Activated naive CD4-positive, alpha-beta T cell treated with anti-CD3 and anti-CD28 coated beads for 36 hours (primary cell): ENCODE measurements at places on chromosomes 4 and X.

DNA sequence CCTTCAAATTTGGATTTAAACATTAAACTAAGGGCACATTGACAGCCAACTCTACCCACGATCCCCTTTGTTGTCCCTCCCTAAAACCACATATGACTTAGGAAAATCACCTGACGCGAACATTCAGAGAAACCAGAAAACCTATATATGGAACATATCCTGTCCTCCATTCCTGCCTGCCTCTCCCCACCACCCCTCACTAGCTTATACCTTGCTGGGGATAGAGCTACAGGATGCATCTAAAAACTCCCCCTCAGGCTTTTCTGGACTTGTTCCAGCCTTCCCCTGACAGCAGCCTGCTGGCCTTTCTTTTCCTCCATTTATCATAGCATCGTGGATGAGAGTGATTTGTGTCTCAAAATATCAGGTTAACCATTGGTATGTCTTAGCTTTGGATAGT, 8.8 kb downstream of the STK26 start:
- H3K27ac ChIP-seq: peak overlapping the region; percentile 46
- no peak for DNase-seq
- peaks cover 66% of the 10 kb centered on the region for H3K4me1 ChIP-seq

GRCh38 chrX:41377624-41378023, 43.7 kb downstream of the DDX3X start:
- H3K4me1 ChIP-seq: peaks cover 14% of the 10 kb centered on the region
- H3K27ac ChIP-seq: peak overlapping the region; percentile 68
- H3K36me3 ChIP-seq: no peaks in the 10 kb centered on the region
- DNase-seq: peak; percentile 72
- no peaks in the 10 kb centered on the region for H3K27me3 ChIP-seq
- no peak overlapping the region for H3K4me3 ChIP-seq

GRCh38 chr4:23613782-23614181, 276.1 kb downstream of the PPARGC1A start:
- H3K27me3 ChIP-seq: no peaks in the 10 kb centered on the region
- H3K27ac ChIP-seq: no peak overlapping the region
- no peak overlapping the region for H3K4me3 ChIP-seq
- no peaks in the 10 kb centered on the region for H3K36me3 ChIP-seq
- no peaks in the 10 kb centered on the region for H3K4me1 ChIP-seq
- no peak for DNase-seq

DNA sequence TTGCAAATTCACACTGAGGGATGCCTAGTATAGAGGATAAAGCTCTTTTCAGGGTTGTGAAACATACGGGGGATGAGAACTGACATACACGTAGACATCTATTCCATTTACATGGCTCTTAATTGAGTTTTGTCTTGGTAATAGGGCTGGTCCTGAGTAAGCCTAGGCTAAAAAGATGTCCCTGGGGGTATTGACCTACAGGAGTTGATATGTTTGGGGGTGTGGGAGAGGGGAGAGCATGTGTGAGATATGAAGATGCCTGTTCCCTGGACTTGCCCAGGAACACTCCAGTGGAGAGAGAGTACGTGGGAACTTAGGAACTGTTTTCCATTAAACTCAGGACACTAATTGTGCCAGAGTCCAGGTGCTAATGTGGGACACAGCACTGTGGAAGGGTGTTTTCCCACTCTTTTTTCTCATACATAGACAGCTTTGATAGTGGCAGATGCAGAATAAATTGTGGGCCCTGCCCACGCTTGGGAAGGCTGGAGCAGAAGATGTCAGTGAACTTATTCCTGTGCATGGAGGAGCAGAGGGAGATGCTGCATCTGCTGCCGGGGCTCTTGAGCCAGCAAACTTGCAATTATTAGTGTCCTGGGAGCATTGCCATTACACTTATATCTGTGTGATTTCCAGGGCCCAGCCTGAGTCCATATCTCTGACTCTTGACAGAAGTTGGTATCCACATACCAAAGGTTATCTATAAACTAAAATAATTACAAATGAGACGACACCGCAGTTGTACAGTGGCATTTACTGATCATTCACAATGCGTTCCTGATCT, 20.7 kb downstream of the SYNPO2 start:
- no peak for DNase-seq
- H3K27ac ChIP-seq: no peak overlapping the region
- H3K4me3 ChIP-seq: no peak overlapping the region
- H3K4me1 ChIP-seq: no peaks in the 10 kb centered on the region

- H3K4me1 ChIP-seq: peaks cover 58% of the 10 kb centered on the region
- H3K36me3 ChIP-seq: peaks cover 8% of the 10 kb centered on the region
- H3K27me3 ChIP-seq: no peaks in the 10 kb centered on the region
- peak; percentile 89 for DNase-seq
- H3K27ac ChIP-seq: peak overlapping the region; percentile 74
These were observed 34.2 kb downstream of the FAM193A start for GRCh38 chr4:2570551-2571222.

- no peak for DNase-seq
- H3K27me3 ChIP-seq: no peaks in the 10 kb centered on the region
- H3K4me1 ChIP-seq: no peaks in the 10 kb centered on the region
- no peaks in the 10 kb centered on the region for H3K36me3 ChIP-seq
- H3K27ac ChIP-seq: no peak overlapping the region
- no peak overlapping the region for H3K4me3 ChIP-seq
These were observed 239.0 kb upstream of the HTR2C start for GRCh38 chrX:114344756-114345349.

DNA sequence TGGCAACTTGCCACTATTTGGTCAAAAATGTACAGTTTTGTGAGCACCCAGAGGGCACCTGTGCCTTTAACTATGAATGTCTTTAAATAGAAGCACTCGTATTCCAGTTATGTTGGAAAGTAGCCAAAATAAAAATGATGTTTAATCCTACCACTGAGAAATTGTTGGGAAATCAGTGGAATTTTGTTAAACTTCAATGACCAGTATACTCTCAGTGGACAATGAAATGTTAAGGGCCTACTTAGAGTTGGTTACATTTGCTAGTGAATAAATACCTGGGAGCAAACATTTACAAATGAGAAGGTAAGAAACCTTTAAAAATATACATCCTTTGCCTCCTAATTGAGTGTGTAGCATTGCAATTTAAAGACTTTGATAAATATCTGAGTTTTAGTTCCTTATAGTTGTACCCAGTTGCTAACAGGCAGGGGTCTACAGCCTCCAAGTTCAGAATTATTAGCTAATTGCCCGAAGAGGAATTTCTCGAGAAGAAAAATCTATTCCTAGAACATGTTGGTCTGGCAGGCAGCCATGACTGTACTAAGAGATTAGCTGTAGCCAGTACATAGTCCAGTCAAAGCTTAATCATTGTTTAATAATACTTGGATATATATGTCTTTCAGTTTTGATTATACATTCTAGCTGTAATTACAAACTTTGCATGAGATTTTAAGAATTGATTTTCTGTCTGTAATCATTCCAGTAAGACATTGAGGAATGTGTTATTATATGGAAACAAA, 93.2 kb downstream of the IL1RAPL2 start:
- H3K4me1 ChIP-seq: no peaks in the 10 kb centered on the region
- no peak for DNase-seq
- H3K36me3 ChIP-seq: no peaks in the 10 kb centered on the region
- no peaks in the 10 kb centered on the region for H3K27me3 ChIP-seq
- no peak overlapping the region for H3K27ac ChIP-seq

DNA sequence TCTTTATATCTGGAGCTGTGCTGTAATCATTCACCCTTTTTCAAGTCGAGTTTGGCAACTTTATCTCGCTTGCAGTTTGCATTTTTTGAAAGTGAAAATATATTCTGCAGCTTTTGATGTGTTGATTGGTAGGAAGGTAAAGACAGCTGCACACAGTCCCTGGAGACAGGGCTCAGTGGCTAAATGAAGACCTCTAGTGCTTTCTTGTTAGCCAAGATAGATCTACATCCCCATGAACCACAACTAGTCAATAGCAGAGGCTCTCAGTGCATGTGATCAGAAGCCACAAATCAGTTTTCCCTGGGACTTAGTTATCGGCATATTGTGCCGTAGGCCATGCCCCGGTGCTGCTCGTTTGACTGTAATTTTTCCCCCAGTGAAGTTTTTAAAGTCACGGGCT, 587.7 kb upstream of the PITX2 start:
- no peaks in the 10 kb centered on the region for H3K27me3 ChIP-seq
- H3K4me1 ChIP-seq: no peaks in the 10 kb centered on the region
- no peaks in the 10 kb centered on the region for H3K36me3 ChIP-seq
- no peak overlapping the region for H3K4me3 ChIP-seq
- no peak overlapping the region for H3K27ac ChIP-seq

DNA sequence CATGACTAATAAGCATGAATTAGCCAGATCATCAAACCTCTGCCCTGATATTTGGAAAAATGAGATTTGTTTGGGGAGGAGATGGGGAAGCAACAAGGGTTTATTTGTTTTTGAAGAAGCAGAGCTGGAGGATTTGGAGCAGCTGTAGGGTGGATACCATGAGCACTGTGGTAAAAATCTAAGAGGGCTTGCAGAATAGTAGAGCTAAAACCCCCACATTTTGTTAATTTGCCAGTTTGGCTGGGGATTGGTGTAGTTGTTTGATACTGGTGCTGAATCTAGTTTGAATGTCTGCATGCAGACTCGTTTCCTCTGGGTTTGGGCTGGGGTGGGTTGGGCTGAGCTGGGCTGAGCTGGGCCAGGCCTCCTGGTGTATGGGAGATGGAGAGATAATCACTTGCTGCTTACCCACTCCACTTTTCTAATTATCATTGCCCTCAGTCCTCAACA, 43.7 kb downstream of the SMAD1 start:
- peaks cover 5% of the 10 kb centered on the region for H3K27me3 ChIP-seq
- DNase-seq: no peak
- no peak overlapping the region for H3K4me3 ChIP-seq

DNA sequence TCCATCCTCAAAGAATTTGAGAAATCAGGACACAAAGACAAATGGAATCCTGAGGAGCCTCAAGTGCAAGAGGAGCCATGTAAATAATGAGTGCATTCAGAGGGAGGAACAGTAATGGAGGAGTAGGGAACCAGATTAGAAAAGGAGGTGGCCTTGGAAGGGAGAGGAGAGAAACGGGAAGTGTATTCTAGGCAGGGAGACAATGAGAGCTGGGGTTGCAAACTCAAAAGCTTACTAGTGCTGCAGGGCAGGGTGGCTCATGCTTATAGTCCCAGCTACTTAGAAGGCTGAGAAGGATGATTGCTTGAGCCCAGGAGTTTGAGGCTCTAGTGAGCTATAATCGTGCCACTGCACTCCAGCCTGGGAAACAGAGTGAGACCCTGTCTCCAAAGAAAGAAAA, 113.2 kb upstream of the LSM6 start:
- H3K4me3 ChIP-seq: no peak overlapping the region
- H3K27ac ChIP-seq: no peak overlapping the region
- peaks cover 16% of the 10 kb centered on the region for H3K27me3 ChIP-seq
- H3K36me3 ChIP-seq: no peaks in the 10 kb centered on the region

GRCh38 chr4:4859799-4860599, 534 bp downstream of the MSX1 start:
- H3K27ac ChIP-seq: no peak overlapping the region
- no peak for DNase-seq
- peak overlapping the region; percentile 61 for H3K4me3 ChIP-seq
- H3K36me3 ChIP-seq: no peaks in the 10 kb centered on the region

GRCh38 chr4:140807491-140808252, 51.5 kb upstream of the TBC1D9 start:
- no peak for DNase-seq
- no peaks in the 10 kb centered on the region for H3K4me1 ChIP-seq
- no peak overlapping the region for H3K4me3 ChIP-seq
- peaks cover 20% of the 10 kb centered on the region for H3K27me3 ChIP-seq
- H3K27ac ChIP-seq: no peak overlapping the region

DNA sequence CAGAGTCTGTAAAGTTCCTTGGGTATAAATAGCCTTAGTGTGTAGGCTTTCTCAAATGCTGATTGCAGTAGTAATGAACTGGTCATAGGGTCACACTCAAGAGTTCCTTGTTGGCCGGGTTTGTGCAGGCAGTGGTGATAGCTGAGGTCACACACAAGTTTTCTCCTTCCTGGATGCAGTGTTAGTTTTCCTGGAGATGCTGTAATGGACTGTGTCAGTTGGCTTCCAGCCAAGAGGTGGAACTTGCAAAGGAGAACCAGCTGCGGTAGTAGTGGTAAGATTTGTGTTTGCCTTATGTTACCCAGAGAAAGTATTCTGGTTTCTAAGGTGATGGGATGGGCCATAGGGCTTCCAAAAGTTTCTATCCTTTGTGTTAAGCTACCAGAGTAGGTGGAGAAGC, 409.8 kb upstream of the FRG1 start:
- no peaks in the 10 kb centered on the region for H3K36me3 ChIP-seq
- H3K27ac ChIP-seq: no peak overlapping the region
- no peak overlapping the region for H3K4me3 ChIP-seq
- H3K4me1 ChIP-seq: no peaks in the 10 kb centered on the region
- DNase-seq: no peak

- DNase-seq: no peak
- no peaks in the 10 kb centered on the region for H3K4me1 ChIP-seq
- no peak overlapping the region for H3K4me3 ChIP-seq
- no peaks in the 10 kb centered on the region for H3K27me3 ChIP-seq
These were observed 56.4 kb upstream of the PNPLA4 start for GRCh38 chrX:7983581-7983980.

DNA sequence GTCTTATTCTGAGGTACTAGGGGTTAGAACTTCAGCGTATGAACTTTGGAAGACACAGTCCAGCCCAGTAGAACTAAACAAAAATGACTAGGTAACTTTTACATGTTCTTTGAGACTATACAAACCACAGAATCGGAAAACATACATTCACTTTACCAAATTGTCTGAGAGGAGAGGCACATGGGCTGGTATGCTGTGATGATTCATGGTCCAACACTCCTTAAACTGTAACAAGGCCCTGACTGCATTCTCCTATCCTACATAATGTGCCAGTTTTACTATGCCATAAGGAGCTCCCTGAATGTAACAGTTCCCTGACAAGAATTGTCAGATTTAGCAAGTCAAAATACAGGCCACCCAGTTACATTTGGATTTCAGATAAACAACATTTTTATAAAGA, 640.0 kb downstream of the RAB28 start:
- peaks cover 3% of the 10 kb centered on the region for H3K27me3 ChIP-seq
- no peaks in the 10 kb centered on the region for H3K36me3 ChIP-seq
- H3K4me3 ChIP-seq: no peak overlapping the region
- H3K27ac ChIP-seq: no peak overlapping the region
- DNase-seq: no peak

GRCh38 chr4:24650849-24651640, 66.7 kb upstream of the DHX15 start:
- peaks cover 7% of the 10 kb centered on the region for H3K27me3 ChIP-seq
- no peak for DNase-seq
- no peaks in the 10 kb centered on the region for H3K4me1 ChIP-seq
- H3K36me3 ChIP-seq: no peaks in the 10 kb centered on the region
- no peak overlapping the region for H3K27ac ChIP-seq
- H3K4me3 ChIP-seq: no peak overlapping the region
